Tibial nerve (tissue), 4 donors: ENCODE measurements at places on chromosomes 12 and 14.

- no peaks in the 10 kb centered on the region for H3K4me1 ChIP-seq
- no peaks in the 10 kb centered on the region for H3K36me3 ChIP-seq
Measured at GRCh38 chr14:101470266-101470665, 91.0 kb upstream of the DIO3 start.

DNA sequence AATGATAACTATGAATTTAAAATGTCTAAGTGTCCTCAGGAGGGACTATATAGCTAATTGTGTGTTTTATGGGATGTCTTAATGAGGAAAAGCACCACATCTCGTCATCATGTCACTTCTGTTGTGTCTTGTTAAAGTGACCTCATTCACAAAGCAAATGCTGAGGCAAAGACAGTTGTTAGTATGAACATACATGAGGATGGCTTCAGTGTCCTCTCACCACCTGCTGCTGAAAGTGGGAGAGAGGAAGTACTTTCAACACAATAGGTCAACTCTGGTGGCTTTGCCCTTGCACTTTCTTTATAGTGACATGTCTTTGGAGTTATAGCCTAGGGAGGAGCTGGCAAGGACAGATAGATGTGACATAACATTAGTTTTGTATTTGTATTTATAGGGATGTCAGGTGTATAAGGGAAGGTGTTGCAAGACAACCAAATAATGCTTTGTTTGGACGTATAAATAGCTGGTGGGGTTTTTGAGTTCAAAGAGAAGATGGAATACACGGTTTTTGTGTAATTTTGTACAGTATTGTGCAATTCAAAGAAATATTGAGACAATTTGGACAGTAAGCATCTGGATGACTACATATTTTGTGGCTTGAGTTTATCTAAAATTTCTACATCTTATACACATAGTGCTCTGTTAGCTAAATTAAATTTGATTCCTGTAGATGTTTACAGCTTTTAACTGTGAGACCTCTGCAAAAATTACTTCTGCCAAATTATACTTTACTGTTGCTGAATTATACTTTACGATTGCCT lies 131.7 kb upstream of the ATP2B1 start:
- H3K27me3 ChIP-seq = no peaks in the 10 kb centered on the region
- DNase-seq = no peak
- H3K4me3 ChIP-seq = no peak overlapping the region

- H3K4me3 ChIP-seq = no peak overlapping the region
- no peak for DNase-seq
Measured at GRCh38 chr14:29749829-29750228, 177.8 kb downstream of the PRKD1 start.

GRCh38 chr12:14356147-14356546 lies 9.3 kb upstream of the ATF7IP start:
- no peaks in the 10 kb centered on the region for H3K36me3 ChIP-seq
- DNase-seq = no peak
- no peak overlapping the region for H3K4me3 ChIP-seq
- no peaks in the 10 kb centered on the region for H3K4me1 ChIP-seq
- no peak overlapping the region for H3K27ac ChIP-seq
- H3K27me3 ChIP-seq = no peaks in the 10 kb centered on the region

- no peak overlapping the region for H3K27ac ChIP-seq
- no peak for DNase-seq
- H3K36me3 ChIP-seq = no peaks in the 10 kb centered on the region
- H3K4me1 ChIP-seq = no peaks in the 10 kb centered on the region
Measured at GRCh38 chr14:54909817-54910558, 7.4 kb upstream of the GCH1 start.
